ENCODE measurements at places on chromosomes 3 and 15.

DNA sequence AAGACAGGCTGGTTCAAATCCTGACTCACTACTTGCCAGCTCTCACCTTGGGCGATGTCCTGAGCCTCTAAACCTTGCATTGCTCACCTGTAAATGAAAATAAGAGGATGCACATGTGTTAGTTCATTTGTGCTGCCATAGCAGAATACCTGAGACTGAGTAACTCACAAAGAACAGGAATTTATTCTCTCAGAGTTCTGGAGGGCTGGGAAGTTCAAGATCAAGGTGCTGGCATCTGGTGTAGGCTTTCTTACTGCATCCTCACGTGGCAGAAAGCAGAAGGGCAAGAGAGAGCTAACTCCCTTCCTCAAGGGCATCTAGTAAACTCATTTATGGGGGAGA lies 222.7 kb downstream of the MTHFS start:
- DNase-seq, result no peak

DNA sequence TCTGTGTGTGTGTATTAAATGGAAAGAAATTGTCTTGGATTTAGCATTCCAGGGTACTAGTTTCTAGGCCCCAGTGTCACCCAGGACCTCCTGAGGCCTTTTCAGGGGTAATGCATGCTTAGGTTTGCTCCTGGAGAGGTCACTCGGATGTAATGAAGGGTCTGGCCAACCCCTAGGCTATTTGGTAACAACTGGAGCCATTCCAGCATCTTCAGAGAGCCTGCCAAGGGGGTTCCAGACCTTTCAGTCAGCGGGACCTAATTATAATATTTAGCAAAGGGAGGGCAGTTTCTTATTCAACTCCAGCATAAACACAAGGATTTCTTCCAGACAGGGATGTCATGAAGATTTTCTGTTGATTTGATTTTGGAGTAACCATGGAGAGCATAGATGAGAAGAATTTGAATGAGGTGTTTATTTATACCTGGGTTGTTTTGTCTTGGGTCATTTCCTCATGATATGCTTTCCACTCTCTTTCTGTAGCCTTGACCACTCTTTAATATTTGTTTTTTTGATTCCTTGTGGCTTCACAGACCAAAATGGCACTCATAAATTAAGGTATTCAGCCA lies 17.4 kb downstream of the KAT2B start:
- DNase-seq, result no peak

DNA sequence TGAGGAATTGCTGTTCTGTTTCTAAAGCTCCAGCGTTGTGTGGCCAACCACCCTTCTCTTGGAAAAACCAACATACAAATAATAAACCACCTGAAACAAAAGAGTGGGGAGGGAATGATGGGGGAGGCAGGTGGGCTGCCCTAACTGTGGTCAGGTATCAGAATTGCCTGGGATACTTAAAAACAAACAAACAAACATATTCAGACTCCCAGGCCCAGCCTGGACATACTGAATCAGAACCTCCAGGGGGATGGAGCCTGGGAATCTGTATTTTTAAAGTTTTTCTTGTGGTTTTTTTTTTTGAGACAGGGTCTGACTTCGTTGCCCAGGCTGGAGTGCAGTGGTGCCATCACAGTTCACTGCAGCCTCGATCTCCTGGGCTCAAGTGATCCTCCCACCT lies 4.4 kb downstream of the SLC6A6 start:
- DNase-seq, result no peak

DNA sequence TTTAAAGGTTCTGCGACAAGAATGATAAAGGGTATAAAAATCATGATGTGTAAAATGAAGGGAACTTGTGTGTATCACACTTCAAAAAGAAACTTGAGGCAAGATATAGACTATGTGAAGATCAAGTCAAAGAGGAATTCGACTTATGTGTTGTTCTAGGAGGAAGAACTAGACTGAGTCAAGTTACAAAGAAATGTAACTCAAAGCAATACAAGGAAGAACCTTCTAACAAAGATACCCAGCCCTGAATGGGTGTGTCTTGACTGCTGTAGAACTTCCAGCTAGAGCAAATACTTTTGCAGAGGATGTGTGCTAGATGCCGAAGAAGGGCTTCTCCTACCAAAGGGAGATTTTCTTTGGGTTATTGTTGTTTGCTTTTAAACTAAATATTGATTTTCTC lies 2.4 kb downstream of the SLC49A4 start:
- DNase-seq, result no peak
